HCT116 (cell line): ENCODE measurements at places on chromosomes 2 and 18. TPM values are rescaled to one million over a fixed set of nuclear protein-coding genes. Genes with fewer than 3 reads are reported as not detected.

GRCh38 chr2:19235308-19235707, 123.1 kb downstream of the OSR1 start:
- DNase-seq, result no peak

DNA sequence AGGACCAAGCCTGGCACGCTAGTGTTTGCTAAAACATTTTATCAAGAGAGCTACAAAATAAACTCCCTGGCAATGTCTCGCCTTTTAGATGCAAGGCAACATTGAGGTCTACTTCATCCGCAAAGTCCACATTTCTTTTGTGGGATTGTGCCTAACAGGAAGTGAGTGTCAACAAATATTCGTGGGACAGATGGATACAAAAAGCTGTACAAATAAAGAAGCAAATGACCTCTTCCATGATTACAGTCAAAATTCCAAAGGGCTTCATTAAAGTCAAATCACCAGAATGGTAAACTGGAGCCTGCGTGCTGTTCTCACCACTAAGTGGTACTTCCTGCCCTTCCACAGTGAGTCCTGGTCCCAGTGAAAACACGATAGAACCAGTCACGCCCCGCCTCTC, 40.4 kb downstream of the L3MBTL4 start:
- DNase-seq, result no peak

DNA sequence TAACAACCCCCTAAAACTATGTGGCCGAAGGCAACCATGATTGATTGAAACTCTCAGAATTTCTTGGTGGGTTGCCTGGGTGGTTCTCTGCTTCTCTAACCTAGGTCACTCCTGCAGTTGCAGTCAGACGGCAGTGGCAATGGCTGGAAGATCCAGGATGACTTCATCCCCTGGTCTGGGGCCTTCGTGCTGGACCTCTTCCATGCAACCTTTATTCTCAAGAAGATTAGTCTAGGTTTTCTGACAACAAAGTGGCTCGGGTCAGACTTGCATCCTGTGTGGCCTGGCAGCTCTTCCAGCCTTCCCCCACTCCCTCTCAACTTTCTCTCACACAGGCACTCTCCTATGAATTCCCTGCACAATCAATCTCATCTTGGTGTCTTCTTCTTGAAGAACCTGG, 76.4 kb downstream of the METTL4 start:
- no peak for DNase-seq

GRCh38 chr2:100977511-100977910, 24.6 kb upstream of the RPL31 start:
- DNase-seq, result no peak

- no peak for DNase-seq
These were observed 961 bp downstream of the GEN1 start for GRCh38 chr2:17754773-17755425.

DNA sequence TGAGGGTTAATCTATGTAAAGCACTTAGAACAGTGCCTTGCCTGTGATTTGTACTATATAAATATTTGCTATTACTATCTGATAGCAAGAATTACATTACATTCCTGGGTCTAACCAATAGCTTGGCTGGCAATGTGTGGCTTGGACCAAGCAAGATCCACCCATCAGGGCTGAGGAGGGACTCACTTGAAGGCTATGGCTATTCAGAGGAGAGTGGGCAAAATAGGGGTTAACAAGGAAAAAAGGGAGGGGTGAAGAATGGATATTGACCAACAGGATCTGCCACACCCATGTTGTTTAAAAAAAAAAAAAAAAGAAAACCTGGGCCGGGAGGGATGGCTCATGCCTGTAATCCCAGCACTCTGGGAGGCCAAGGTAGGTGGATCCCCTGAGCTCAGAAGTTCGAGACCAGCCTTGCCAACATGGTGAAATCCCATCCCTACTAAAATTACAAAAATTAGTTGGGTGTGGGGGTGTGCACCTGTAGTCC, 20.0 kb upstream of the TMBIM1 start:
- DNase-seq, result no peak

DNA sequence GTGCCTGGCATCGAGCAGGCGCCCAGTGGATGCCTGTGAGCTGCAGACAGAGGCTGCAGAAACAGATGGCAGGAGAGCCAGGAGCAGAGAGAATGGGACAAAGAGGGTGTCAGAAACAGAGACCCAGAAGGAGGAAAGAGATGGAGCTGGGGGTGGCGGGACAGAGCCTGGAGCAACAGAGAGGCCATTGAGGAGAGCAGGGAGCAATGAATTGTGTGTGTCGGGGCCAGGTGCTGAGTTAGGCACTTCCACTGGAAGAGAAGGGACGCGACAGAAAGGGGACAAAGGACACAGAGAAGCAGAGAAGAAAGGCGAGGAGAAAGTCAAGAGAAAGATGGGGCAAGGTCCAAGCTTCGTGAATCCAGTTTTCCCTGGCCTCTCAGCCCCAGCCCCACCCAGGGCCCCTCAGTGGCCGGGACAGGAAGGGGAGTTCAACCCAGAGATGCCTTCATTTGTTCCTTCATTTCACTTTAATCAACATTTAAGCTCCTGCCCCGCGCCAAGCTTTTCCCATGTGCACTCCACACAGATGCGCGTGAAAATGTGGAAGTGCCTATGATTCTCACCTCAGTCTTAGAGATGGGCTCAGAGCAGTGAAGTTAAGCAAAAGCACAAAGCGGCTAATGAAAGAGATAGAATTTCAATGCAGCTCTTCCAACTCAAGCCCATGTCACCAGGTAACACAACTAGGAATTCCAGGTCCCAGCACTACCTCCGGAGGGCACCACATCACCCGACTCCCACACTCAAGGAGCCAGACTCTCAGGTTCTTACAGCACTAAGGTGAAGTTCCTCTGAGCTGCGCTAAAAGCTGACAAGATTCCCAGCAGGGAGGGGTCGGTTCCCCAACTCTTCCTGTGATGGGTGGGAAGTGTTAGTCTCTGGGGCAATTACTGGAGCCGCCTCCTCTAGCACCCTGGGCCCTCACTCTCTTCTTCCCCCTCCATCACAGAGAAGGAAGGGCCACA, 55.1 kb downstream of the TNS1 start:
- DNase-seq, result peak; percentile 8

GRCh38 chr2:84969511-84970209, 1.3 kb upstream of the KCMF1 start:
- DNase-seq, result no peak

Gene CYP27C1
- not detected for total RNA-seq

Gene LIPG
- 2.6 TPM for total RNA-seq

DNA sequence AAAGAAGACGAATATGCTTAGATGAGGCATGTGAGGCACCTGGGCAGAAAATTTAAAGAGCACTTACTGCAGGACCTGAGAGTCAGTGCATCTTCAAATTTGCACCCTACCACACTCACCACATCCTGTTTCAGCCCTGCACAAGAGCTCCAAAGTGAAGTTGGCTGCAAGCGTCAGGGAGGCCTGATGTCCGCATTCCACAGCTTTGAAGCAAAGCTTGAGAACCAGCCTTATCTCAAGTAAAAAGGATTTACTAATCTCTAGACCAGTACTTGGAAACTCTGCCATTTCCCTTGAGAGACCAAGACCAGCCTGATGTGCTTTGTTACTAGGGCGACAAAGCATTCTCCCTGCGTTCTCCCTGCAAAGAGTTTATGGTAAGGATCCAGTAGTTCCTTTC, 3.4 kb upstream of the ASNSD1 start:
- no peak for DNase-seq

GRCh38 chr18:34760444-34760843, 50.3 kb downstream of the DTNA start:
- DNase-seq, result no peak

GRCh38 chr2:205545971-205546816, 136.1 kb upstream of the NRP2 start:
- no peak for DNase-seq

Gene ERICH2
- total RNA-seq, result 2.4 TPM

DNA sequence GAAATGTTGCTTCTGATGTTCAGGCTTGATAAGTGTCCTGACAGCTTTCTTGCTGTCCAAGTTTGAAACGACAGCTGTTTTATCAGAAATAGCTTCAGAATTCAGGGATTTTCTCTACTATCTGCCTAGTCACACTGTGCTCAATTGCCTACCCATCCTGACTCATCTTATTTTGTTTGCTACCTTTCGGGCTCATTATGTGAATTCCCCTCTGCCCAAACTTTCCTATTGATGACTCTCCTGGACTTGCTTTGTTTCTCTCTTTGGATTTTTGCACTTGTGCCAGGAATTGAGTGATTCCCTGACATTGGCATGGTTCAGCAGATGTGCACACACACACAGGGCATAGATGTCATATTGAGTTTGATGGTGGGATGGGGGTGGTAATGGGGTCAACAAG, 1052.6 kb upstream of the PIK3C3 start:
- no peak for DNase-seq

DNA sequence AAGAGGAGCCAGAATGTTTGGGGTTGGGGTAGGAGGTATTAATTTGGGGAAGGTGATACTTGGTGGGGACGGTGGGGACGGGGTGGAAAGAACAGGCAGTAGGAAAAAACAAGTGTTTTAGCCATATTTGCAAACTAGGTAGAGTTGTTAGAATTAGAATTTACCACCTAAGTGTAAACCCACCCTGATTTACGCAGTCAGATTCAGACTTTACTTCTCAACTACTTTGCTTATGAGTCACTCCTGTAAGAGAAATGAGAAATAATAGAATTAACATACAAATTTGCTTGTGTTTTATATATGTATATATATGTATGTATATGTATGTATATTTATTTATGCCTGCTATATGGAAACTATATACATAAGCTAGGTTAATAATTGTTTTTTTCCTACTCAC, 1168.2 kb upstream of the ZEB2 start:
- no peak for DNase-seq

DNA sequence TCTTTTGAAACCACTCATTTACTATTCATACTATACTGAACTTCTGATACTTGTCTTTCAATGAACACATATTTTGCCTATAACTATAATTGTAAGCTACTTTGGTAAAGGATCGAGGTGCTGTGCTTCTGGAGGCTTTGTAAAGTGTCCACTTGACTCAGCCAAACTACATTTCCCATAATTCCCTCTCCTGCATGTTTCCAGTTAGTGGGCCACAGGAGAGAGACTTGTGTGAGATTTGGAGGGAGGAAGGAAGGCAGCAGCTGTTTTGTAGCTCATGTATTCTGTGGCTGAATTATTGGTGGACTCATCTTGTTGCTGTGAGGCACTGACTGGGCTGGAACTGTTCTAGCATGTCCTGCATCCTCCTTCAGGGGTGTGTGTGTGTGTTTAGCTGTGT, 328.8 kb downstream of the ARL6IP6 start:
- DNase-seq, result no peak

DNA sequence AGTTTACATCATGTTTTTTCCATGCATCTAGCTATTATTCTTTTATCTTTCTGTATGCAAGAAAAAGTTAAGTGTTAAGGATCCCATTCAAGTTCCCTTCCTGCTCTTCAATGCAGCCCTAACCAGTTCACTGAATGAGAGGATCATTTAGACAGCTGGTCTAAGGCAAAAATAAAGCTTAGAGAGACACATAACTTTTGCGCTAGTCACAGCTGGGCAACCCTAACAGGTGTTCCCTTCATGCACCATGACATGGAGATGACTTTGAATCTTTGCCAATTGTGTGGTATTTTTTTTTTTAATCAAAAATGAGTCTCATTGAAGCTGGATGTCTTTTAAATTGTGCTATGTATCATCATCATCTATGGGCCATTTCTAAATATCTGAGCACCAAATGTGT, 393.8 kb upstream of the CYRIA start:
- no peak for DNase-seq

Gene NETO1
- total RNA-seq, result not detected

GRCh38 chr2:130877258-130877657, 40.5 kb downstream of the ARHGEF4 start:
- no peak for DNase-seq

GRCh38 chr18:77095391-77096371, 36.9 kb downstream of the MBP start:
- DNase-seq, result no peak

Gene FABP1
- 0.61 TPM for total RNA-seq

Gene FEV
- not detected for total RNA-seq

DNA sequence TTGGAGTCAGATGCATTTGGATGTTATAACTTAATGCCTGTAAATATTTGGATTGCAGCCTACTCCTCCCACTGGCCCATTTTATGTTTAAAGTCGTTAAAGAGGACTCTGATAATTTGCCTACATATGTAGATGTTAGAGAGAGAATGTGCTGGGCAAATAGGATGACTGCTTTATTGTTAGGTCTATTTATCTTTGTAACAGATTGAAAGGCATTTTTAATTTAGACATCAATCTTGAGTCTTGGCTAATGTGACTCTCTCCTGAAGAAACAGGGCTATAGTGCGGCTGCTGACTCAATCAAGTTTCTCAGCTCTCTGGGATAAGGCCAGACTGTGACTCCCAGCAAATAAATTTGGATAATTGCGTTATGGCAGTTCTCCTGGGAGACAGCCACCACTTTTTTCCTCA, 1101.4 kb downstream of the CBLN2 start:
- no peak for DNase-seq

DNA sequence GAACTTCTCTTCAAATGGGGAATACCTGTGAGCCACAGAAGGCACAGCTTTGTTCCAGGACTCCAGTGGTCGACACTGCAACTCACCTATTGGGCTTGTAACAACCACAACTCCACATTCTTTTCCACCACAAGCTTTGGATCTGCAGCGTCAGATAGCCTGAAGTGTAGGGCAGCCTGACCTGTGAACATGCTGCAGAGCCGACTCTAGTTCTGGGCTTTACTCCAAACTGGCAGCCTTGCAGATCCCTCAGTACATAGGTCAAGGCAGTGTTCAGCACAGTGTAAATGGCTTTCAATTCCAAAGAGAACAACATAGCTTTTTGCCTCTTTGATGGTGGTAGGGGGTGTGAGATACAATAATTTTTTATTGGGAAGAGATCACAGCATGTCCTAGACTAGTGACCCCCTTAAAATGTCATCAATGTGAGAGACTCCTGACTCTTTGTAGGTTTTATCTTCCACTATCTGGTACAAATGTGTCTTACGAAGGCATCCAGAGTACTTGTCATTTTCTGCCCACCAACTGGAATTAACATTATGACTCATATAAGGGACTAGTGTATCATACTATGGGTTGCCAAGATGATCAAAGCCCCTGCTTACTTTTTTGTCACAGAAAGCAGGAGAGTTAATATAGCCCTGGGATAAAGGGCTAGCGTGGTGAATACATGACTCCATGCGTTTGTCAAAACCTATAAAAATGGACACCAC, 149.8 kb downstream of the COPS8 start:
- no peak for DNase-seq

DNA sequence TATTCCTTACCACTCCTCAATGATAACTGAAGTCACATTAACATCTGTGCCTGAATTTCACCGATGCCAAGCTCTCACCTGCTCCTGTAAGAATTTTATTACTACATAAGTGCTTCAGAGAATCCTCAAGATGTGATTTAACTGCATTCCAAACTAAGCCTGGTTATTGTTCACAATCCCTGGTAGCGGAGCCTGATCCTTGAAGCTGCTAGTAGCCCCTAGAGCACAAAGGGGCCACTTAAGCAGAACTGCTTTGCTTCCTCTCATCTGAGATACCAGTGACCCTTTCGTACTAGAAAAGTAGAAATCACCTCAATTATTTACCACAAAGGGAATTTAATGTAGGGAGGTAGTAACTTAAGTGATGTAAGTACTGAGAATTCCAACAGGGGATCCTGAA, 529.6 kb downstream of the CPS1 start:
- DNase-seq, result no peak

Gene ADI1
- 27.0 TPM for total RNA-seq
